ENCODE measurements at places on chromosomes 3 and 15. TPM values are rescaled to one million over a fixed set of nuclear protein-coding genes. Genes with fewer than 3 reads are reported as not detected.

GRCh38 chr15:87118846-87119245, 1039.2 kb downstream of the AGBL1 start:
- no peak overlapping the region for H3K27ac ChIP-seq
- H3K36me3 ChIP-seq = no peaks in the 10 kb centered on the region
- no peaks in the 10 kb centered on the region for H3K27me3 ChIP-seq
- no peak for DNase-seq
- no peaks in the 10 kb centered on the region for H3K4me1 ChIP-seq

GRCh38 chr3:53836084-53836872, 9.9 kb downstream of the CHDH start:
- no peaks in the 10 kb centered on the region for H3K27me3 ChIP-seq
- H3K27ac ChIP-seq = no peak overlapping the region
- no peaks in the 10 kb centered on the region for H3K36me3 ChIP-seq
- no peaks in the 10 kb centered on the region for H3K4me1 ChIP-seq
- no peak overlapping the region for H3K4me3 ChIP-seq
- DNase-seq = no peak

- no peaks in the 10 kb centered on the region for H3K4me1 ChIP-seq
- no peaks in the 10 kb centered on the region for H3K36me3 ChIP-seq
- no peak overlapping the region for H3K27ac ChIP-seq
- no peaks in the 10 kb centered on the region for H3K27me3 ChIP-seq
- no peak overlapping the region for H3K4me3 ChIP-seq
These were observed 15.0 kb upstream of the ZBED2 start for GRCh38 chr3:111610189-111610588.

SIAH2 gene
- total RNA-seq = 39.1 TPM

TICRR gene
- 0.16 TPM for total RNA-seq
